ENCODE measurements at places on chromosomes 1 and 21.

- no peak for DNase-seq
Measured at GRCh38 chr1:155051777-155052398, 772 bp downstream of the ADAM15 start.

- peak; percentile 40 for DNase-seq
Measured at GRCh38 chr21:23968722-23969647, 1638.3 kb downstream of the MRPL39 start.

DNA sequence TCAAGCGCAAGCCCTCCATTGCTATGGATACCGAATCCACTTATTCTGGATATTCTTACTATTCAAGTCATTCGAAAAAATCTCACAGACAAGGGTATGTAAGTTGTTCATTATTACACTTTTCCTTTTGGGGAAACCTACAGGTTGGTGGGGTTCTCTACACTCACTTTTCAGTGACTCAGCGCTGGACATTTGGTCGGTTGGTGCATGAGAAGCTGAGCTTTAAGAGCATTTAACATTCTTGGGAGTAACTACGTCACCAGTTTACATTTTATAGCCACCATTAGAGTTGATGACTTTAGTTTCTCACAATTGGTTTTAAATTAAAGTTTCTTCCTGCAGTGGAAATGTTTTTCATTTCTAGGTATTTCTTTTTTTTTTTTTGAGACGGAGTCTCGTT, 9.6 kb downstream of the VANGL1 start:
- no peak for DNase-seq

- no peak for DNase-seq
Measured at GRCh38 chr1:3816331-3817137, 20.2 kb upstream of the LRRC47 start.

GRCh38 chr1:106217765-106218164, 838.7 kb upstream of the PRMT6 start:
- no peak for DNase-seq

DNA sequence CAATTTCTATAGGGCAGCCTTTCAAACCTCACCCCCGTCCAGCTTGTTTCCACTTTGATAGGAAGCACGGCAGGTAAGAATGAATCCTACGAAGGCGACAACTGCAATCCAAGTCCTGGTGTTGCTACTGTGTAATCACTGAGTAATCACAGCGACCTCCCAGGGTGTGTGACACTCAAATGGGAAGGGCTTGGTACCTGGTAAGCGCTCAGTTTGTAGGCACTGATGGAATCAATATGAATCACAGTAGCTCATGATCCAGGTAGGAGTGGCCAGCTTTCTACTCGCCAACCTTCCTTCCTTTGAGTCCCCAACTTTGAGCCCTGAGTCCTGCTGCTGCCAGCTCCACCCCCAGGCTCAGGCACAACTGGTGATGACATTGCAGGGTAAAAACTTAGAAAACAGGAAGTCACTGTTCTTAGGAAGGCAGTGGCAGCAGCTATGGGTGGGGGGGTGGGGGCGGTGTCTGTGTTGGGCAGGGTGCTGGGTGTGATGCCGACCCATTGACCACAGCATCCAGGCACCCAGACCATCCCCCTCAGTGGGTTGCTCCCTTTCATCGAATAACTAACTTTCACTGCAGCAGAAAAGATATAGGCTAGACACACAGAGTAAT, 70.7 kb downstream of the CD247 start:
- peak; percentile 55 for DNase-seq

GRCh38 chr21:26167593-26167992, 3.0 kb downstream of the APP start:
- DNase-seq, result no peak

GRCh38 chr1:117022114-117022513, 20.6 kb downstream of the CD101 start:
- no peak for DNase-seq

GRCh38 chr1:106836708-106837107, 219.8 kb upstream of the PRMT6 start:
- DNase-seq, result no peak

GRCh38 chr1:222384531-222384930, 163.4 kb downstream of the HHIPL2 start:
- DNase-seq, result no peak

DNA sequence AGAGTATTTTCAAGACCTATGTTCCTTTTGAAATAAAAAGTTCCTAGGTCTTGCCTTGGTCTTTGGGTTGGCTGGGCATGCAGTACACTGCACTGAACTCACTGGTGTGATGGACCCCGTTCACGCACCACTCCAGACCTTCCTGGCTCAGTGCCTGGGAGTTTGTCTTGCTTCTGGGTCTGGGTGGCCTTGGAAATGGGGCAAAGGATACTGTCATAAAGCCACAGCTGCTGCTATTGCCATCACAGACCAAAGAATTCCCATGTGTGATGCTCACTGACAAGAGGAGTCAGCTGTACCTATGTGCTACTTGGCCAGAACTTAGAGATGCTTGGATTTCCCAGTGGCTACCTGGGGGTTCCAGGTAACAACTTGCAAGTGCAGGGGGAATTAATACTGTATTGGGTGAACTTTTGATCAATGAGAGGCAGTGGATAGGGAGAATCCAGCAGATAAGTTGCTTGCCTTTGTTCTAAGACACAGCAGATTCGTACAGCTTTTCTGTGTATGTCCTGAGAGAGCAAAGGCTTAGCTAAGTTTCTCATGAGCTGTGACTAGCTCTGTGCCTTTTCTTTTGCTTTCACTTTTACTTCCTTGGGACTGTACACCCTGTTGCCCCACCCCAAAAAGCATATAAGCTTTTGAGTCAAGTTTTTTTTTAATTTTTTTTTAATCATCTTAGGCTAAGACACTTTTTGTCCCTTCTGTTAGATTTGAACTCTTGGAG, 115.3 kb downstream of the RUNX1 start:
- DNase-seq, result no peak

DNA sequence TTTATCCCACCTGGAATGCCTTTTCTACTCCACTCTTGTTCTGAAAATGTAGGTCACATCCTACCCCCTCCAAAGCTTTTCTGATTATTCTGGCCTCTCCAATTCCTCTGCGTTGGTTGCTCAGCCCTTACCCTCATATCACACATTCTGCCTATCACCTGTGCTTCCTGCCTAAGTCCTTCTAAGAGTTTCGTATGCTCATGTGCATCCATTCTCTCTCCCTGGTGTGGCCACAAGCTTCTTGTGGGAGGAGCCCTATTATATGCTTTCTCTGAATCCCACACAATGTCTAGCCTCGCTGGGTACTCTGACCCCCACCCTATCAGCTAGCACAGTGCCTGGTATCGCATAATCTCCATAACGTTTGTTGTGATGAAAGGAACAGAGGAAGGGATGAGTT, 54.2 kb downstream of the CD58 start:
- DNase-seq, result no peak

DNA sequence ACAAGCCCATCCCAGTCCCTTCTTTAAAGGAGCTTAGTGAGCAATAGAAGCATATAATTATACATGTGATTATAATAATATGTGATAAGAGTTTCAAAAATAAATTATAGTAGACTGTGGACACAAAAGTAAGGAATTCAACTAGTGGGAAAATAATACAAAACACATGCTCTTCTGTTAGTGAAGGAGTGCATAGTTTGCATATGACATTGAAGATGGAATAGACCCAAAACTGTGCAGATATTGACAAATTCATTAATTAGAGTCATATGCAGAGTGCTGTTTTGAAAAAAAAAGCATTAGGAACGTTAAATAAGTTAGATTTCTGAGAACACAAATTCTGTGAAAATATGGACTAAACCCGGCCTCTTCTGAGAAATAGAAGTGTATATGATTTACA, 278.8 kb downstream of the ASTN1 start:
- no peak for DNase-seq

GRCh38 chr1:9404117-9404914, 111.6 kb downstream of the SPSB1 start:
- no peak for DNase-seq

- DNase-seq, result no peak
Measured at GRCh38 chr1:70008660-70009059, 196.7 kb downstream of the LRRC40 start.

- DNase-seq, result no peak
Measured at GRCh38 chr1:208450958-208451357, 206.8 kb upstream of the PLXNA2 start.

- no peak for DNase-seq
Measured at GRCh38 chr1:204742676-204743251, 57.2 kb upstream of the LRRN2 start.

DNA sequence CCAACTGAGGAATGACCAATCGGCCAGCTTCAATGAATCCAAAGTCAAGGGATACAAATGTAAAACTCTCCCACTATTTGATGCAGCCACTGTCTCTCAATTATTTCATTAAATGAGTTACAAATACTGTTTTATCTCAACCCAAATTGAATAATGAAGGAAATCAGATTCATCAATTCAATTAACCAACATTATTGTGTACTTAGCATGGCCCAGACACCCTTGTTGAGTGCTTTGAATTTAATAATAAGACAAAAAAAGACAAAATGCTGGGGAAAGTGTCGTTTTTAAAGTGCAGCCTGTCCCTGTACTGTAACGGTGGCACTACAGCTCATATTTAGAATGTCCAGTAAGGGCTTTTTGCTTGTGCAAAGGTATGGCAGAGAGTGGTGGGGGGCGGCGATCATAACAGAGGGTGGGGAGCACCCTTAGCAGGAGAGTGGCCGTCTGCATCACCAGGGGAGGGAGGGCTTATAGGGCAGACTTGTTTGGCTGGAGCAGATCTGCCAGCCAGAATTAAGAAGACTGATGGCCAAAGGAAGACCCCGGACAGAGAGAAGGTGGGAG, 123.8 kb upstream of the GALNT2 start:
- DNase-seq, result no peak

GRCh38 chr1:225757927-225758656, 19.5 kb upstream of the SRP9 start:
- no peak for DNase-seq

DNA sequence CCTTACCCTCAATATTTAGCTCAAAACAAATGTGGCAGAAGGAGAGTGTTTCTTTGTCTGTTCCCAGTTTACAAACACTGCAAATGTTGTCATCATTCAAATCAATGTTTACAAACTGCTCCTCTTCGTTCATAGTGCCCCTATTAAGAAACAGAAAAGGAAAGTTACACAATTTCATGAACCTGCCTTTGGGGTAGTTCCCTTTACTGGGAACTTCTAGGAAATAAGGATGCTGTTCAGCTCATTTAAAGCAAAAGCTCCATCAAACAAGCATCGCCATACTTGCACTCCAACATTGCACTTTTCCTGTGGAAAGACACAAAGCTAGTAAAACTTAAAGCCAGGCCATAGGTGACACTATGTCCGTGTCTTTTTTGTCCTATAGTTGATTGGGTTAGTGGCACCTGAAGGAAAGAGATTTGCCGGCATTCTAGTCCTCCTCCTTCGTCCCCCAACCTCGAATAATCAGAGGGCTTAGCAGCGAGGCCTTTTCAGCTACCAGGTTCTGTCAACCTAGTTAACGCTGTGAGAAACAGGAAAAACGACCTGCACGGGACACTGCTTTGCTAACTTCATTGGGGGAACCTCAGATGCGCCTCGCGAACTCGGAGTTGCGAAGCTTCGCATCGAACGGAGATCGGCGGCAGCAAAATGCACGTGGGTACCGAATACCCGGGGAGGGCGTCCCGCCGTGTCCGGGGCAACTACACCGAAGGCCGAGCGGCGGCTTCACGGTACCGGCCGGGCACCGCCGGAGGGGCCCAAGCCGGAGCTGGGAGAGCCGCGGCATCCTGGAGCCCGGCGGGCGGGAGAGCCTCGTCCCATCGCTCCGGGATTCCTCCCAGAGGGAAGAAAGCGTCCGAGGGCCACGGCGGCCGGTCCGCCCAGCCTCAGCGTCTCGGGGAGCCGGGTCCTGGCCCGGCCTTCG, 706 bp downstream of the C21orf91 start:
- DNase-seq, result no peak

DNA sequence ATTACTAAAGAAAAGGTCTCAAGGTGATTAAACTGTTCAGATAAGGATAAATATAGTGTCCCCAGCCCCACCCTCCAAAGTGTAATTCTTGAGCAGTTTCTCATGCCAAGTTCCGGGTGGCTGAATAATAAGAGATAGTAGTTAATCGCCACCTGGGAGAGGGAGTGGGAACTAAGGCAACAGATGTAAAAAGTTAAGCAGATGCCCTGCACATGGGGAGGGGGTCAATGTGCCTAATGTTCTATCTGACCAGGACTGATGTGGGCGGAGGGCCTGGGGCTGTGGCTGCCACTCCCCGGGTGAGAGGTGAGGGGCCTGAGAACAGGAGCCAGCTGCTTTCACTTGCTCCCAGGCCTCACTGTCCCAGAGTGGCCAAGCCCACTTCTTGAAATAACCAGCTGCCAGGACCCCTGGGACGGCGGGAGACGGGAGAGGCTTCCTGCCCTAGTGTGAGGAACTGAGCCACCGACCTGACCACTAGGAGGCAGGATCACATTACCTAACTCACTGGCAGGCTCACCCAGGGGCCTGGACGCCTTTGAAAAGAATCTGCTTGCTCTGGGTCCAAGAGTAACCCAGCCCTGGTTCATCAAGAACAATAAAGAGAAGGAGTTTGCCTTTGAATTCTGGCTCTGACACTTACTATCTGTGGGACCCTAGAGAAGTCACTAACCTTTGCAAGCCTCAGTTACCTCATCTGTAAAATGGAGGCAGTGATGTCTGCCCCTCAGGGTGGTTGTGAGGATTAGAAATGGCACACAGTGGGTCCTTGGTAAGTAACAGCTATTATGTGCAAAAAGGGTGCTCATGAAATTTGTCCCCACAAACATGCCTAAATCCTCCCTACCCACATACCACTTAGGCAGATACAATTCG, 179.2 kb downstream of the ATG4C start:
- no peak for DNase-seq

GRCh38 chr1:29129916-29130315, 6.2 kb upstream of the TMEM200B start:
- no peak for DNase-seq

- DNase-seq, result peak; percentile 39
Measured at GRCh38 chr1:27521336-27521831, 31.4 kb upstream of the WASF2 start.

DNA sequence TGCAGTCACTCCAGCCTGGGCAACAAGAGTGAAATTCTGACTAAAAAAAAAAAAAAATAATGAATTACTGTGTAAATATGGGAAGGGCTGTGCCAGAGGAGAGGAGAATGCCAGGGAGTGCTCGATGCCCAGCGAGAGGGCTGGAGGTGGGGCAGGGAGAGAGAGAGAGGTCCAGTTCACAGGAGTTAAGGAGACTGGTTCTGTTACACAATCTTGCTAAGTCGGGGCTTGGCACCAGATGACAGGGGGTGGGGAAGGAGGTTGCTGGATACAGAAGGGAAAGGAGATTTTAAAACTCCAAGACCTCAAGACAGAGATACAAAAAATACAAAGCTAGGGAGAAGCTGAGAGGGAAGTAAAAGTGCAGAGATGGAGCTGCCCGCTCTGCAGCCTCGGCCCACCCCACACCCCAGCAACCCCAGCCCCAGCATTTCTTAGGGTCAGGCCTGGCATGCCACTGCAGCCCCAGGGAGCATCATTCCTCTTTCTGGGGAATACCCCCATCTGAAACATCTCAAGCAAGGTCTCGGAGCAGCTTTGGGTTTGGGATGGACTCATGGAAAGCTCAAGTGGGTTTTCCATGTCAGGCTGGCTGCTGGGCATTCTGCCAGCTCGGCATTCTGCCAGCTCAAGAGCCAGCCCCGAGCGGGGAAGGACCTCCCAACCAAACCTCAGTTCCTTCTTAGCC, 991 bp downstream of the SELENBP1 start:
- DNase-seq, result no peak
